HT1080 (cell line): ENCODE measurements at places on chromosomes 4 and X.

- DNase-seq: peak; percentile 5
Observed at GRCh38 chr4:27016551-27016950, 155.9 kb downstream of the STIM2 start.

- DNase-seq: no peak
Observed at GRCh38 chr4:81509822-81510221, 38.1 kb upstream of the RASGEF1B start.

GRCh38 chr4:36835246-36835645, 409.3 kb upstream of the NWD2 start:
- no peak for DNase-seq

- DNase-seq: peak; percentile 63
Observed at GRCh38 chrX:10173331-10173900, 16.6 kb downstream of the CLCN4 start.

GRCh38 chr4:81694176-81694913, 222.6 kb upstream of the RASGEF1B start:
- no peak for DNase-seq

DNA sequence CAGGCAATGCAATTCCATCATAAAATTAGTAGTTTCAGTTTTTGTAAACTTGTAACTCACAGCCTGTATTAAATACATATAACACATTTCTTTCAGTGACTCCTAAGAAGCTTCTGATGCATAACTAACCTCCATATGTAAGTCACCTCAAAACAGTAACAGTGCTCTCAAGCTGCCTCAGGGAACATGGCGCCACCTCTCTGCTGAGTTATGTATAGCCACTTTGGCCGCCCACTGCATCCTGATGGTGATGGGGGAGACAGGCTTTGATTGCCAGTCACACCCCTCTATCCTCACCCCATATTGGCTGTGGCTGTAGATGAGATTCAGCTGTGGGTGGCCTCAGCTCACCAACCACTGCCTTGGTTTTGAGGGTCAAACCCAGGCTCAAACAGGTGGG, 54.3 kb downstream of the LRBA start:
- peak; percentile 20 for DNase-seq

DNA sequence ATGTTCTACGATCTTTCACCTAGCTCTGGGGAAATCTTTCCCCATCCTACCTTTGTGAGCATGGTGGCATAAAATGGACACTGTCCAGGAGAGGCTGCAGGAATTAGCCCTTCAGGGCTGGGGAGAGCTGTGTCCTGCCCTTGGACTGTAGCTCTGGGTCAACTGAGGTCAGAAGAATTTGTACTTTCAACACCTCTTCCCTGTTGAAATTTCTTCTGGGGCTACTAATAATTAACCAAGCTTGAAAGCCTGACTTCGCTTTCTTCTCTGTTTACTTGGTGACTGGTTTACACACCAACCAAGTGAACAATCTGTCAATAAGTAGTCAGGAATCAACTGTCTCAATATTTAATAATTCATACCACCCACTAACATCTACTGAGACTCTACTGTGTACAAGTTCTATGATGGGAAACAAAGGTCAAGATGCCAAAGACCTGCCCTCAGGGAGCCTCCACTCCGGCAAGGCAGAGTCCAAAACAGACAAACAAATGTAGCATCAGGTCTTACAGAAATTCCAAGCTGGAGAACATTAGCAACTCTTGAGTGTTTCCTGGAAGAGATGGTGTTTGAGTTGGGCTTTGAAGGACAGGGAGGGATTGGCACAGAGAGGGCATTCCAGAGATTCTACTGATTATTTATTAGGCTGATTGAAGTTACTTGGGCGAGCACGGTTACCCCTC, 113.1 kb downstream of the ENPP6 start:
- no peak for DNase-seq

GRCh38 chr4:106017975-106018374, 122.7 kb downstream of the NPNT start:
- no peak for DNase-seq

GRCh38 chrX:66074920-66075879, 35.3 kb upstream of the VSIG4 start:
- DNase-seq: peak; percentile 50

DNA sequence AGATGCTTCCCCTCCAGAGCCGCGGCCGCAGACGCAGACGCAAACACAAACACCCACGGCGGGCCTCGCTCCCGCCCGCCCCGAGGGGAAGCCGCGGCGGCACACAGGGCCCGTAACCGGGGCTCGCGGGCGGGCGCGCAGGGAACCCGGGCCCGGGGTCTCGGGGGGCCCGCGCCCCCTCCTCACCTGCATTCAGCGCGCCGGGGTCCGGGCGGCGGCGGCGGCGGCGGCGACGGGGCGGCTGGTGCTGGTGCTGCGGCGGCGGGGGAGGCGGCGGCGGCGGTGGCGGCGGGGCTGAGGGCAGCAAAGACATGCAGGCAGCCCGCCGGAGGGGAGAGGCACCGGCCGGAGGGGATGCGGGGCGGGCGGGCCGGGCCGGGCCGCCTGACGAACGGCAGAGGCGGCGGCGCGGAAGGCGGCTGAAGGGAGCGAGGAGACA, 255 bp upstream of the CNOT6L start:
- no peak for DNase-seq

DNA sequence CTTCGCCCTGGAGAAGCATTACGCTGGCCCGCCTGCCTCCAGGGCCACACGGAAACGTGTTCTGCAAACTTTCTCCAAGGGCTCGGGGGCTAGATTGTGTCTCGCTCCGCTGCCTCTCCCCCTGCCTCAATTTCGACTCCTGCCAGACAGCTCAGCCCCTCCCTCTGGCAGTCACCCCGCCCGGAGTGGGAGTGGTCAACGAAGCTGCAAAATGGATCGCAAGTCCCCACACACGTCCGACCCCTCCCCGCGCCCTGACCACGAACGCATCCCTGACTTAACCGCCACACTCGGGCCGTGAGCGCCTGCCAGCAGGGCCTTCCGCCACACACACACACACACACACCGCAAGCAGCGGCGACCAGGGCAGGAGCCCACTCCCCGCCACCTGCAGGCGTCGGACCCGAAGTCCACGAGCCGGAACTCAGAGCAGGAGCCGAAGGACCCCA, 47.0 kb upstream of the NKAP start:
- no peak for DNase-seq

- DNase-seq: no peak
Observed at GRCh38 chr4:54414545-54414944, 185.5 kb downstream of the PDGFRA start.

- peak; percentile 73 for DNase-seq
Observed at GRCh38 chr4:88803600-88804096, 106.0 kb upstream of the NAP1L5 start.

DNA sequence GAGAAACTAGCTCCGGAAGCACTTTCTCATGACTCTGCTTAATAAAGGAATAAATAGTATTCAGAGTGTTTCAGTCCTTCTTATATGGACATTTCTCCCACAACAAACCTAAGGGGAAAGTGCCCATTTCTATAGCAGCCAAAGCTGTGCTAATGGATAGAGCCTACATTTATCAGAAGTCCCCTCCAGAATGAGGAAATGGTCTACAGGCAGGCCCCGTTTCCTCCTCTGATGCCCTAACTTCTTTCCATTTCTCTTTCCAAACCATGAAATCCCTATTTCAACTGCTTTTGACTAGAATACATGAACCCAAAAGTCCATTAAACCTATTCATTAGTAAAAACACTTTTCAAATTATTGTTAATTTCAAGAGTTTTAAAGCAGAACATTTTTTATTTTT, 4.5 kb downstream of the ACSL1 start:
- DNase-seq: no peak

DNA sequence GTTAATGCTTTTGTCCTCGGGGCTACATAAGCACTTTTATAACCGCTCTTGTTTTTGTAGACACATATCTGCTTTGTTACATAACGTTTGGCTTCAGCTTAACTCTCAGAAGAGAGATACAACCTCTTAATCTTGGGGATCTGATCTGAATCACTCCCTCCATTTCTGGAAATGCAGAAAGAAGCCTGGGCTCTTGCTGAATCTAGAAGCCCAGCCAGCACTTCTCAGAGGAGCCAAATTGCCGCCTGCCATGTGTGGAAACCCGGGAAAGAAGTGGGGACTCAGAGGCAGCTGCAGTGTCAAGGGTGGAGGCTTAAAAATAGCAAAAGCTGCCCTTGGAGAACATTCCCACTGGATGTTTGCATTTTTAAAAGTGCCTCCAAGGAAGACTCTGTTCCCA, 69.3 kb upstream of the LDB2 start:
- no peak for DNase-seq

DNA sequence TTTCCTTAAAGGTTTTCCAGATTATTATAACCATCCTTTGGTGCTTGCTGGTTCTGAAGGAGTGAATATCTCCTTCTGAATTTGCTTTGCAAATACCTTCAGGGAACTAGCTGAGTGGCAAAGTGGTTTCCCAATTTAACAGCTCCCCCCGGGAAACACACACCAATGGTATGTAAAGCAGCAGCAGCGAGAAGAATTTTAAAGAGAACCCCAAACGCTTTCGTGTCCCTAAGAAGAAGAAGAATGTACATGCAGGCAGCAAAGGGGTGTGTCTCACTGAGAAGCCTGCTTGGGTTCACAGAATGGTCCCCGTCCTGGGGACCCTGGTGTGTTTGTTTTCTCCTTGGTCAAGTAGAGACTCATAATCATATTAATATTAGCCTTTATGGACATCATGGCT, 4.2 kb upstream of the AKAP17A start:
- no peak for DNase-seq

- no peak for DNase-seq
Observed at GRCh38 chr4:113060853-113061252, 11.4 kb downstream of the ANK2 start.
